Progenitor cell of endocrine pancreas (in vitro differentiated cells): ENCODE measurements at places on chromosomes 16 and 17.

GRCh38 chr17:47640076-47640475 lies 9.6 kb upstream of the KPNB1 start:
- DNase-seq, result no peak

DNA sequence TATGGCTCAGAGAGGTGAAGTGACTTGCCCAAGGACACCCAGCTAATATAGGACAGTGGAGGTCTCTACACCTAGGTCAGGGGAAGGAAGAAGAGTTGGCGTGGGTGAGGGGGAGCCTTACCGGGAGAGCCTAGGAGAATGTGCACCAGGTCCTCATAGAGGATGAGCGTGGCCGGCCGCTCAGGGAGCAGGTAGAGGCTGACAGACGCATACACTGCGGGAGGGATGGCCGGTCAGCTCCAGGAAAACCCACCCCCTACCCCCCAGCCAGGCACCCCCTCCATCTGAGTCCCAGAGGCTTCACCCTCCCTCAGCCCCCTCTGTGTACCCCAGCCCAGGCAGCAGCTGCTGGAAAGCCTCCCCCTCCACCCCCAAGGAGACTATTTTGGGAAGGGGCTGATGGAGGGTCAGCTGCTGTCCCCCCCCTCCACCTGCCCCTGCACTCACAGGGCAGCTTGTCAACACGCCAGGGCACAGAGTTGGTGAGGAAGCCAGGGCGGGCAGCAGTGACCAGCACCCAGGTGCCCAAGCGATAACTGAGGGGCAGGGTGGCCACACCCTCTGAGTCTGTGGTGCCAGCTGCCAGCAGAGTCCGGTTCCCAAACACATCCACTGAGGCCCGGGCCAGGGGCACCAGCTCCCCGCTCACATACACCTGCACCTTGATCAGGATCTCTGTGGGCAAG lies 4.1 kb downstream of the FAM171A2 start:
- no peak for DNase-seq

DNA sequence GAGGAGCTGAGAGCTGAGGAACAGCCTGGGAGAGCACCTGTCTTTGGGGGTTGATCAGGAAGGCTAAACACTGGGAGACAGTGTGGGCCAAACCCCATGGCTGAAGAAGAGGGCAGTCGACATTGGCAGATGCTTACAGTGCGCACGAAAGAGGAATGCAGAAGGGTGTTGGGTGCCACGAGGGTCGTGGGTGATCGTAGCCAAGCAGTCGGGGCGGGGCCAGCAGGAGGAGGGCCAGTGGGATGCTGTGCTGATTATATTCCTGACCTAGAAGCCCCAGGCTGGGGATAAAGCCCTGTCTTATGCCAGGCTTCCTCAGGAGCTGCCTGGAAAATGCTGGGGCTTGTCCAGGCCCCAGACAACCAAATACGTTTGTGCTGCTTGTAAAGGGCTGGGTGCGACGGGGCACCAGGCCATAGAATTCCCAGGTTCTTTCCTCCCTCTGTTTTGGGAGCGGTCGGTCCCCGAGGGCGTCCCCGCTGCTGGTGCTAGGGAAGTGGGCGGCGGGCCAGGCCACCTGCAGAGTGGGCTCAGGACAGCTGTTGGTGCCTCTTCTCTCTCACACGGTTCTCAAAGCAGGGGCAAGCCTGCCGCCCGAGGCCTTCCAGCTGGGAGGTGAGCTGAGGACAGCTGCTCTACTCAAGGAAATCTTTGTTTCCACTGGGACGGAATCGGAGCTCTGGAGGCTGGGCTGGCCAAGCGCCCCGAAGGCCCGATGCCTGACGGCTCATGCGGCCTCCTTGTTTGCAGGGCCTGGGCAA lies 10.0 kb downstream of the C1QTNF1 start:
- DNase-seq, result no peak

DNA sequence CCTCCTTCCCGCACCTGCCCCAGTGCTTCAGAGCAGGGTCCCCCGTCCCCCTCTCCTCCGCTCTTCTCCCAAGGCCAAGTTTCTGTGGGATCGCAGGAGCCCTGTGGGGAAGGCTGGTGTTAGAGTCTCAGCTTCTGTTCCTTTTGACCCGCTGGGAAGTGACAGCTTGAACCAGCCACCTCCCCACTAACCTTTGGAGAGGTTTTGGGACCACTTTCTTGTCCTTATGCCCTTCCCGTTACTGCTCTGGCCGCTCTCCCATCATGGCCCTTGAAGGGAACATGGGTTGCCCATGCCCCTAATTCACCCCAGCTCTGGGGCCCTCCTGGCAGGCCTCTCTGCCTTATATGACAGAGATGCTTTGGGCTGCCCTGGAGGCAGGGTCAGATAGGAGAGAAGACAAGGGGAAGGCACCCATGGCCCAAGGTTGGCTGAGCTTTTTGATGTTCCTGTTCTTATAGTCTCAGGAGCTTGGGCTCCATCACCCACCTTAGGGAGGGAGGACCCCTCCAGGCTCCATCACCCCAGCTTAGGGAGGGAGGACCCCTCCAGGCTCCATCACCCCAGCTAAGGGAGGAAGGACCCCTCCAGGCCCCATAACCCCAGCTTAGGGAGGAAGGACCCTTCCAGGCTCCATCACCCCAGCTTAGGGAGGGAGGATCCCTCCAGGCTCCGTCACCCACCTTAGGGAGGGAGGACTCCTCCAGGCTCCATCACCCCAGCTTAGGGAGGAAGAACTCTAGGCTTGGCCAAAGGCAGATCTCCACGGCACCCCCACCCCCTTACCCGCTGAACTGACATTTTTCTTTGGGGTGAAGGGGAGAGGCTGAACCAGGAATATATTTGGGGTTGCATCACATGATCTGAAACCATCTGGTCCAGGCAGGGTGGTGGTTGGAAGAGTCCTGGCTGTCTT lies 45.0 kb downstream of the NT5M start:
- no peak for DNase-seq

GRCh38 chr16:73418691-73419090 lies 370.8 kb upstream of the ZFHX3 start:
- no peak for DNase-seq

DNA sequence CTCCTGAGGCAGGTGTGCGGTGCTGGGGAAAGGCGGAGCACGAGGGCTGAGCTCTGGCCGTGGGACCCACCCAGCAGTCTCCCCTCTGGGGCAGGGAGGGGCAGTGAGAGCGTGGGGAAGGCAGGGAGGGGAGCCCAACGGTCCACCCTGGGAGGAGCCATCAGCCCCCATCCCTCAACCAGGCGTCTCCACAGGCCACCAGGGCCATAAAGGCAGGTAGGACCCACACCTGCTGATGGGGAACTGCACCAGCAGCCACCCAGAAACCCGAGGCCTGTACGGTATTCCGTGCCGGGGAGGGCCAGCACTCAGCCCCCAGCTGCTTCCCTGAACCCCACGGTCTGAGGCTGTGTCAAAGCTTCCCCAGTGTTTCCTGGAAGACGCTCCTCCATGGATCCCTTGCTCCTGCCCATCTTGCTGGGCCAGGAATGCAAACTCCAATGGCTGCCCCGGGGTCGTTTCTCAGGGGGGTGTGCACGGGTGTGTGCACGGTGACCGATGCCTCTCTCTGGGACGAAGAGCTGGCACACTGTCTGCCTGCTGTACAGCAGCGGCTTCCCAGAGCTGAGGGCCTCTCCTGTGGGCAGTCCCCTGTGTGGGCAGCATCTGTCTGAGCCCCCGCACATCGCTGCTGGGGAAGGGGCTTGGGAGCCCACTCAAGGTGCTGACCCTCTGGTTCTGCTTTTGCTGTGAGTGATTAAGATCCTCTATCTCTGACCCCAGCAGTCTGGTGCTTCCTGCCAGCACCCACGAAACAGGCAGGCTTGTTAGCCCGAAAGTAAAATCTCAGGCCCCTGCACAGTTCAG lies 17.2 kb upstream of the METRNL start:
- peak; percentile 9 for DNase-seq

DNA sequence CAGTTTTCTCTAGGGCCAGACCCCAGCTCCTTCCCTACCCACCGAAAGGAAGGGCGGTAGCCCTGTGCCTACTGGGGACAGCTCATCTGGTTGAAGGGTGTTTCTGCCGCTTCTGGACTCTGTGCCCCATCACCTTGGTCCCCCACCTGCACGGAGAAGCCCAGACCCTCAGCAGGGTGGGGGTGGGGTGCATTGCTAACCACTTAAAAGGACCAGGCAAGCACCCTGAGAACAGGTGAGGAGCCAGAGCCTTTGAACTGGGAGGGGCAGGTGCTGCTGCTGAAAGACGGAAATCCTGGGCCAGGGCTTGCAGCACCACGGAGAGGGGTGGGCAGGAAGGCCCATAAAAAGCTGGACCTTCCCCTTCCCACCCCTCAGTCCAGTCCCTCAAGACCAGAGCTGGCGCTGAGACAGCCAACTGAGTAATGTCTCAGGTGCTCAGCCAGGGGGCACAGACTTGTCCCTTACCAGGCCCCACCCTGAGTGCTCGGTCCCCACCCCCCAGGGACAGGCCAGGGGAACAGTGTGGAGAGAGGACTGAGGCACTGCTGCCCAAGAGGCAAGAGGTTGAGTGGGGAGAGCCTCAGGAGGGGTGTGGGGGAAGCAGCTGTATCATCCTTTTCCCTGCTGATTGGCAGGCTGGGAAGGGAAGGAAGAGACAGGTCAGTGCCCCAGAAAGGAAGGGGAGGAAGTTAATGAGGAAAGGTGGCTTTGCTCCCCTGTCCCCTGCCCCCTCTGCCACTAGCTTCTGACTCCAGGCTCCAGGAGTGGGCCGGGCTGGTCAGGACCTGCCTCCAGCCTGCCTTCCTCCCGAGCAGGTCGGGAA lies 10.9 kb upstream of the SP2 start:
- DNase-seq, result no peak

- DNase-seq, result no peak
Observed at GRCh38 chr16:84421081-84421937, 53.0 kb downstream of the ATP2C2 start.

GRCh38 chr16:60217787-60218186 lies 1483.7 kb upstream of the GOT2 start:
- no peak for DNase-seq

GRCh38 chr16:80151722-80152111 lies 389.1 kb upstream of the DYNLRB2 start:
- no peak for DNase-seq

GRCh38 chr16:29975134-29975538 lies 1.5 kb downstream of the TAOK2 start:
- no peak for DNase-seq

DNA sequence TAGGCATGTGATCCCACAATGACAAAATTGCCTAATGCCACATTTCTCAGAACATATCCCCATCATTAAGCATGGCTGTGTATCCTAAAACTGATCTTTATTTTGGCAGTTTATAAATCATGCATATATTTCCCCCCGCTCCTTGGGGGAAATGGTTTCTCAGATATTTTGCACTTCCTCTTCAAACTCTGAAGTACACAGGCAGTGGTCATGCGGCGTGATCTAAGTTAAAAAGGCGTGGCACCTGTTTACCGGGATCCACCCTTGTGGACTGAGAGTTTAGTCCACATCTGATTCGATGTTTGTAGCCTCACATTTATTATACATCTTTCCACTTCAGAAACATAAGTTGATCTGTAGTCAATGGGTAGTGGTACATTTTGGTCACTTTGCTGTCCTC lies 51.4 kb downstream of the USP10 start:
- DNase-seq, result no peak

- no peak for DNase-seq
Observed at GRCh38 chr17:12671906-12672305, 6.2 kb downstream of the MYOCD start.

DNA sequence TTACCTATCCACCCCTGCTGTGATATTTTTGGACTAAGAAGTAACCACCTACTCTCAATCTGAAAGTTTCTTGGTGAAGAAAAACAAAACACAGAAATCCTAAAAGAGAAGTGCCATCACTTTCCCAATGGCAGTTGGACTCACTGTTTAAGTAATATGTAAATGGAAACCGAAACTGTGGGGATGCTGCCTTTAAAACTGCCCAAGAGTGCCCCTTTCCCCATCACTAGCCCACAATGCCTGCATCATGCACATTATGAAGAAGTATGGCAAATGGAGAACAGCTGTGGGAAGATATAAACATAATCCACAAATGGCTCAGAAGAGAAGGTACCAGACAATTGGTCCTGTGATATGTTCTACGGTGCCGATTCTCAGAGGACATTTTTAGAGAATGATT lies 33.5 kb upstream of the SLC6A2 start:
- no peak for DNase-seq

DNA sequence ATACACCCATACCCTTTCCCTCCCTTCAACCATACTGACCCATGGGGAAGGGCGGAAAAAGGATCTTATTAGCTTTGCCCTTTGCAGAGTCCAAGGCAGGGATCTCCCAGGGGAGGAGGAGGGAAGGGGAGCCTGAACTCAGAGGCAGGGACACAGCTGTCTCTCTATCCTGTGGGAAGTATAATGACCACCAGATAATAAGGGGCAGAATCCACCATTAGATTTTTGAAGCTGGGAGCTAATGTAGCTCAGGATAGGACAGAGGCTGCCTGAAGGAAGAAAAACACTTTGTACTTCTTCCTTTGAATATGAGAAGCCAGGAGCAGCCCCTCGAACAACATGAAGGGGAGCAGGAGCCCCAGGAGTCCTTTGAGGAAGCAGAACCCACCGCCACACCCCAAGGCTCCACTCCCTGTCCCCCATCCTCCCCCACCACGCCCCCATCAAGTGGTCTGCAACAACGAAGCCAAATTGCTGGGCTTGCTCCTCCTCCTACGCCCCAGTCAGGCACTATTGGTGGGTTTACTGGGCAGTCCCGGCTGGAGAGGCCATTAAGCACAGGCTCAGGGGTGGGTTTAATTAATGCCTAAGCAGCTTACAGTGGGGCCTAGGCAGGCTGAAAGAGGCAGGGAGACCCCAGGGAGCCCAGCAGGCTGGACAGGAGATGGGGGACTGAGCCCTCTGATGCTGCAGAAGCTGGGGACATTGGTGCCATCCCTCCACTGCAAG lies 5.3 kb downstream of the MPP2 start:
- no peak for DNase-seq

GRCh38 chr16:81261049-81261648 lies 22.7 kb downstream of the BCO1 start:
- DNase-seq, result no peak

DNA sequence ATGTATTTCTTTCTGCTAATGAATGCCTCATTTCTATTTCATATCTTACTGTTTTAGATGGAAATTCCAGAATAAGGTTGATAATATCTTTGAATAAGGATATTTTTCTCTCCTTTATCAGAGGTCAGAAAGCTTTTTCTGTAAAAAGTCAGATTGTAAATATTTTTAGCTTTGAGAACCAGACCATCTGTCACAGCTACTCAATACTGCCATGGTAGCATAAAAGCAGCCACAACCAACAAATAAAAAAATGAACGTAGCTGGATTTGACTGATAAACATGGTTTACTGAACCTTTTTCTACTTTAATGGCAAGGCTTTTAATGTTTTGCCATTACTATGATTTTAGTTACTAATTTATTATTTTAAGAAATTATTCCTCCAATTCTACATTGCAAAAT lies 217.4 kb upstream of the COX10 start:
- no peak for DNase-seq

- DNase-seq, result no peak
Observed at GRCh38 chr16:2317231-2318020, 23.1 kb downstream of the ABCA3 start.
